ENCODE measurements at places on chromosomes 16 and 17.
A peak's percentile ranks its signal among the peaks of the same experiment; 100 is the strongest.

DNA sequence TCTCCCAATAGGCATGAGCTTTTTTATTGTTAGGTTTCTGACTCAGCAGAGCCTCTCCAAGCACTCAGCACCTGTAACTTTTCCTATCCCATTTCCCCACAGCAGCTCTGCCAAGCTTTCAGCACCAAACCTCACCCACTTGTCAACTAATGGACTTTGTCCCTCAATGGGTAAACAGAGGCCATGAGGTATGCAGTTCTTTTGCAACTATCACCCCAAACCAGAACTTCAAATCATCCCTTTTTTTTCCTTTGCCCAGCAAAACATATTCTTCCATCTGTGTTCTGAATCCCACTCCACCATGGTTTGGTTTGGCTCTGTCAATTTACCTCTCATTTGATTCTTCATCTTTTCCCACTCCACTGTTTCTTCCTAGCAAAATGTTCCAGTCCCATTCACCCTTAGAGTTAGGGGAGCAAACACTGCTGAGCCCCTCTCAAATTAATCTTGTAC lies 58.1 kb downstream of the TOX3 start:
- no peak for DNase-seq

GRCh38 chr16:82439678-82440293 lies 187.0 kb upstream of the CDH13 start:
- DNase-seq: no peak

DNA sequence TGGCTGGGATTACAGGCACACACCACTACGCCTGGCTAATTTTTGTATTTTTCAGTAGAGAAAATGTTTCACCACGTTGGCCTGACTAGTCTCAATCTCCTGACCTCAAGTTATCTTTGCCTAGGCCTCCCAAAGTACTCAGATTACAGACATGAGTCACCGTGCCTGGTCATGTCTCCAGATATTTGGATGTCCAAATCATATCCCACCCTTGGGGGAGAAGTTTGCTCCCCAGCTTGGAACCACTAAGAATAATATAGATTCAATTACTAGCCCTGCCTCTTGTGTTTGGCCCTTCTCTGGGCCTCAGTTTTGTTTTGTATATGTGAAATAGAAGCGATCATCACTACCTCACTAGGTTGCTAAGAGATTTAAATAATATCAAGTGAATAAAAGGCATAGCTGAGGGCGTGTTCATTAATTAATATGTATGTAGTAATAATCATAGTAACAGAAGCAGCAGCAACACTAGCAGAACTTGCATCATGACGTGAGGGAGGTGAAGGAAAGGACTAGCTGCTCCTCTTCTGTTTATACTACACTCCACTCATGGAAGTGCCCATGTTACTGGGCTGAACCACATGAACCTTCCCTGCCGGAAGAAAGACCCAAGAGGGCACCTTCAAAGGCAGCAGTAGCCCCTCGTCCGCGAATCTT lies 253.6 kb upstream of the XYLT1 start:
- no peak for DNase-seq

DNA sequence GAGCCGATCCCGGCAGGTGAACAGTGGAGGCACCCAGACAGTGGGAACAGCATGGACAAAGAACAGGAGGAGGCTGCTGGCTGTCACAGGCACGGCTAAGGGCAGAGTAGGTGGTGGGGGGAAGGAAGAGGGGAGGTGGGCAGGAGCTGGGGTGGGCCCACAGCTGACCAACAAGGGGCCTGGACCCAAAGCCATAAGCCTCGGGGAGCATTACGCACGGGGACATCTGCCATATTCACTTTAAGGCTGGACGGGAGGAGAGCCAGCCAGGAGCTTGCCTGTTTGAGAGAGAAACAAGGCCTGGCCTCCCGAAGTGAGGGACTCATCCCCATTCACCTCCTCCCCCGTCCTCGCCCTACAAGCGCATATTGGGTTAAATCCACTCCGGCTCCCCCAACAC lies 19.6 kb upstream of the HAP1 start:
- DNase-seq: no peak

DNA sequence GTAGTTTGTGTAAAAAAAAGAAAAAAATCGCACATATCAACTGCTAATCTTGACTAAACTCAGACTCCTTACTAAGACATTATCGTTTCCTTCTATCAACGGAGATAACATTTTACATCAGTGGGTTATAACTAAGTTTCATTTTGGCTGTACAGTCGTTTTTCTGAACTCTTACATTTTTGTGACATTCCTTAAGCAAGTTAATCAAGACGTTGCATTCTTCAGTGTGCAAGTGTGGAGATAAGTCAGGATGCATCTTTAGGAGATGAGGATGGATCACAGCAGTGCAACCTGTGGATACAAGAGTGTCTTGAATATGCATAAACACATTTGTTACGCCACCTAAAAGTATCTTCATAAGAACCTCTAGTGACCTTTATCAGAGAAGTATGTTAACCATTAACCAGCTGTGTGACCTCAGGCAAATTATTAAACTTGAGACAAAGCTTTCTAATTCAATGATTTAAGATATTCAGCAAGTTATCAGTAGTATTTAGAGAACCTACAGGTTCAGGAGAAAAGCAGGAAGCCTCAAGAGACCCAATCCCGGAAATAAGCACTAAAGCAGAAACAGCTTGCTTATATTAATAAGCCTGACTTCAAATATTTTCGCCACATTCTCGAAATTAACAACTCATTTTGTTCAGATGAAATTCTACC lies 9.4 kb downstream of the CMC2 start:
- peak; percentile 47 for DNase-seq

DNA sequence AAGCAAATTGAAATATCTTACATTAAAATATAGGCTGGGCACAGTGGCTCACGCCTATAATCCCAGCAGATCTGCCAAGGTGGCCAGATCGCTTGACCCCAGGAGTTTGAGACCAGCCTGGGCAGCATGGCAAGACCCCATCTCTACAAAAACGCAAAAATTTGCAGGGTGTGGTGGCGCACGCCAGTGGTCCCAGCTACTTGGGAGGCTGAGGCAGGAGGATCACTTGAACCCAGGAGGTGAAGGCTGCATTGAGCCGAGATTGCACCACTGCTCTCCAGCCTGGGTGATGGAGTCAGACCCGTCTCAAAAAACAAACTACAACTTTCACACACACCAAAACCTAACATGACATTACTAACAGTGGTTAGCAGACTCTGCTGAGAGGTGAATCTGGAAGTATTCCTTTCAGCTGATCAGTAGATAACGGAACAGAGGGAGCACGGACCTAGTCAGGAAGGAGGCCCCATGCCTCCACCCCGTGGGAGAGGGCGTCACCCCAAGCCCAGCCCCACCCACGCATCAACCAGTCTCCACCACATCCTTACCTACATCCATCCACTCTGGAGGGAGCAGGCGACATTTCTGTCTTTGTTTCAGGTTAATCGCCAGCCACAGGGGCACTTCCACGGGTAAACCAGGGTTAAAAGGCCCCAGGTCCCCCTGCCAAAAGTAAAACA lies 1.7 kb downstream of the GINS2 start:
- no peak for DNase-seq

Measured in CD14-positive monocyte (primary cell).